Astrocyte of the spinal cord (primary cell): ENCODE measurements at places on chromosomes 16 and 17.

GRCh38 chr16:89431630-89432029 lies 58.7 kb downstream of the ANKRD11 start:
- no peak for DNase-seq

- no peak for DNase-seq
These were observed 45.2 kb downstream of the PIGL start for GRCh38 chr17:16262201-16262600.

GRCh38 chr16:84369938-84370627 lies 1.7 kb downstream of the ATP2C2 start:
- DNase-seq = no peak

GRCh38 chr17:82126556-82127314 lies 28.7 kb upstream of the FASN start:
- DNase-seq = no peak
